ENCODE measurements at places on chromosomes 16 and 17.

DNA sequence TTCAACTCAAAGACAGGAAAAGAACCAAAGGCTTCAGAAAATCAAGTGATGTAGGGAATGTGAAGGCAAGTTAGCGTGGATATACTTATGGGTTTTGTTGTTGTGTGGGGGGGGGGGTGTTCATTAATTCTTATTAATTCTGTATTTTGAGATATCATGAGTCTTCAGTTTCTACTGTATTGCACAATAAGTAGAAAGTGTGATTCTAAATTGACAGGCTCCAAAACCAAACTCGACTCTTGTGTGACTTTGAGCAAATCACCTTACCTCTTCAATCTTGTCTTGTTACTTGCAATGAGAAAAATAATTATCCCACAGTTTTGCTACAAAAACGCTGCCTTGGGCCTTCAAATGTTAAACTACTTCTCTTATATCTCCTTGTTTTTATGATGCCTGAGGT, 453.9 kb upstream of the GOT2 start:
- no peak for DNase-seq

- DNase-seq, result no peak
These were observed 15.7 kb upstream of the XYLT2 start for GRCh38 chr17:50330151-50330775.

GRCh38 chr16:84397090-84397489, 28.8 kb downstream of the ATP2C2 start:
- no peak for DNase-seq

DNA sequence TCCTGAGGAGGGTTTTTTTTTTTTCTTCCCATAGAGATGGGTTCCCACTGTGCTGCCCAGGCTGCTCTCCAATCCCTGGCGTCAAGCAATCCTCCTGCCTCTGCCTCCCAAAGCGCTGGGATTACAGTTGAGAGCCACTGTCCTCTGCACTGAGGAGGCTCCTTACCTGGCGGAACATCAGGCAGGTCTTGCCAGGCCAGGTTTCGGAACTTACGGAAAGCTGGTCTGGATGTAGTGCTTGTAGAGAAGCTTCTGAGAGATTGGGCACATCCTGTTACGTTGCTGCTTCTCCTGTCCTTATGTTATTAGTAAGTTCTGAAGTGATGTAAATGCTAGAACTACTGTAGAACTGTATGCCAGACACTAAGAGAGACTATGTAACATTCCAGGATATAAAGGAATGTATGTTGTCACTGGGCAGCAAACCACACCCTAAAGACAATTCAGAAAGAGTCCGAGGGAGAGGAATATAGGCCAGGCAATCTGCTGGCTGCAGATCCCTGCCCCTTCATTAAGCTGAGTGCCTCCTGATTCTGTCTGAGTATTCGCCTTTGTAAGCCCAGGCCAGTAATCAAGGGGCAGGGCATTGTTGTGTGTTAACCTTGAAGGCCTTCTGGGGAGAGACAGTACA, 21.1 kb downstream of the ETV4 start:
- DNase-seq, result no peak

GRCh38 chr17:5344914-5345313, 62.8 kb downstream of the RABEP1 start:
- DNase-seq, result no peak

GRCh38 chr17:81229666-81229920, 6.8 kb upstream of the CEP131 start:
- no peak for DNase-seq

DNA sequence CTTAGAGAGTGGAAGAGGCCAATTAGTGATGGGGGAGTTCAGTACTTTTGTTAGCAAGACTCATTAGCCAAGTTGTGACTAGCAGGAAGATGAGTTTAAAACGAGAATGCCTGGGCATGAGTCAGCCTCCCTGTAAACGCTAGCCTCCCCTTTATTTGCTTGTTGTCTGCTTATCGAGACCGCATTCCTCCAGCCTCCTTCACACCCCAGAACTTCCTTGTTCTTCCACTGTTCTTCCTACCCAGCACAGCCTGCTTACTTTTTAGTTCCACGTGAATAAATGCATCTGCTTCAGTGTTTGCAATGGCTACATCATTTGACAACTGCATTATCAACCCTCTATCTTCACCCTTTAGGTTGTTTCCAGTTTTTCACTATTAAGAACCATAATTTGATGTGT, 20.2 kb upstream of the OR3A1 start:
- no peak for DNase-seq

- DNase-seq, result no peak
These were observed 6.6 kb upstream of the LIMD2 start for GRCh38 chr17:63706336-63707082.

GRCh38 chr17:47280072-47280811, 26.6 kb downstream of the ITGB3 start:
- no peak for DNase-seq

DNA sequence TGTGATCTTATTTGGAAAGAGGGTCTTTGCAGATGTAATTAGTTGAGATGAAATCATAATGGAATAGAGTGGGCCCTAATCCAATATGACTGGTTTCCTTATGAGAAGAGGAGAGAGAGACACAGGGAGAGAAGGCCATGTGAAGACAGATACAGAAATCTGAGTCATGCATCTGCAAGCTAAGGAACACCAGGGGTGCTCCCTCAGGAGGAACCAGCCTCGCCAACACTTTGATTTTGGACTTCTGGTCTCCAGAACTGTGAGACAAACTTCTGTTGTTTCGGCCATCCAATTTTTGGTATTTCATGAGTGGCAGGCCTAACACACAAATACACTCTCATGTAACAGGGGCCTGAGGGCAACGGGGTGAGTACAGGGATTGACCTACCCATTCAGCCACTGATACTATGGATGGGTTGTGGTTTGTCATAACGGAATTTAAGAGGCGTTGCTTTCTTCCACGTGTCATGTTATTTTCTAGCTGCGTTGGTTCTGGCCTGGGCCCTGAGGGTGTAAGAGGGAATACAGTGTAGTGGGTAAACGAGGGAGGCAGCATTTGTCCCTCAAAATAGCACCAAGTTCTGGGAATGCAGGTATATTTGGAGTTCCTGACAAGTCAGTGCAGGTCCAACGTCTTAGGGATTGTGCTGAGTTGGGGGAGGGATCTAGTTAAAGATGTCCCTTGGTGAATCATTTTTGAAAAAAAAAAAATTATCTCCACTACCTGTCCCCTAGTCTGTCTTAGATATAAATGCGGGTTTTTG, 17.7 kb downstream of the PLCG2 start:
- no peak for DNase-seq

DNA sequence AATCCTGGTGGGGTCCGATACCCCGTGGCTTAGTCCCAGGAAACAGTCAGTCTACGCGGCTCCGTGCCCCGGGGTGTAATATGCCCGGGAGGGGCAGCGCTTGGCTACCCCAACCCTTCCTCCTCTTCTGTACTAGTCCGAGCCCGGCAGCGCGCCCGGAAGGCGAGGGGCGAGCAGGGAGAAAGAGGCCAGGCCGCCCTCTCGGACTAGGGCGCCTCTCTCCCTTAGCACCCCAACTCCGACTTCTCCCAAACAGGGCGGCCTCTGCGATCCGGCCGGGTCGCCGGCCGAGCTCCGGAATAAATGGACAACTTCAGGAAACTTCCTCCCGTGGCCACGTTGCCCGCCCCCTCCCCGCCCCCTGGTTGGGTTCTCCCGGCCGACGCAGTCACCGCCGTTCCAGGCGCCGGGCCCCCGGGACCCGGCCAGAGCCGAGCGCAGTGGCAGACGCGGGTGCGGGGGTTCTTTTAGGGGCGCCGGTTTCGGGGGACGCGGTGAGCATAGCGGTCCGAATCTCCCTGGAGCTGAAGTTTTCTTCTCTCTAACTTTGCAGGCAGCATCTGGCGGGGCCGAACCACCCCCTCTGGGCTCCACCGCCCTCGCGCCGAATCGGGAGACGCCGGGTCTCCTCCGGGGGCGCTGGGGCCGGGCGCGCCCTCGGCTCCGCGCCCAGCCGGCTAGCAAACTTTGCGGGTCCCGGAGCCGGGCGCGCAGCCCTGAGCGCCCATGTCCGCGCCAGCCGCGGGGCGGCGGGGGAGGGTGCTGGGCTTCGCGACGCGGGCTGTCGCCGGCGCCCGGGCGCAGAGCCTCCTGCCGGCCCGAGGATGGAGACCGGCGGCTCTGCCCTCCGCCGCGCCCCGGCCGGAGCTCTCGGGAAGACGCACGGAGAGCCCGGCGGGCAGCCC, at the start of gene SDK2:
Gene SDK2, minus strand, starts transcription at position 301 of the 905 bp plus-strand sequence. CDS start 357 bp downstream, outside the sequence.
- DNase-seq, result peak; percentile 22

DNA sequence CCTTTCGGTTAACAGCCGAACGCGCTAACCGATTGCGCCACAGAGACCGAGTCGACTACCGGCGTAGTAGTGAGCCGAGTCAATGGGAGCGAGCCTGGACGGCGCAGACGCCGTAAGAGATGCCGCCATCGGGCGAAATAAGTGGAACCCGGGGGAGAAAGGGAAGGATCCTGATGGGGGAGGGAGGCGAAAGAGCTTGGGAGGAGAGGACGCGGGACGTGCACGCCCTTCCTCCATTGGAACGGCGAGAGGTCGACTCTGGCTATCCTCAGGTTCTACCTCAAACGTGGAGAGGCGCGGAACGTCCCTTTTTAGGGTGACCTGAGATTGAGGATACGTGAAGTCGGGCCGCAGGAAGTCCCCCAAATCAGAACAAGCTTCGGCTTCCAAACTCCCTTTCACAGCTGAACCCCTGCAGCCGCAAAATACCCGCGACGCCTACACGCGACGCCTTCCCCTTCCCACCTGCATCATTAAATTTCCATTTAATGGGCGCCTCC, 683 bp upstream of the PSMB3 start:
- peak; percentile 92 for DNase-seq

DNA sequence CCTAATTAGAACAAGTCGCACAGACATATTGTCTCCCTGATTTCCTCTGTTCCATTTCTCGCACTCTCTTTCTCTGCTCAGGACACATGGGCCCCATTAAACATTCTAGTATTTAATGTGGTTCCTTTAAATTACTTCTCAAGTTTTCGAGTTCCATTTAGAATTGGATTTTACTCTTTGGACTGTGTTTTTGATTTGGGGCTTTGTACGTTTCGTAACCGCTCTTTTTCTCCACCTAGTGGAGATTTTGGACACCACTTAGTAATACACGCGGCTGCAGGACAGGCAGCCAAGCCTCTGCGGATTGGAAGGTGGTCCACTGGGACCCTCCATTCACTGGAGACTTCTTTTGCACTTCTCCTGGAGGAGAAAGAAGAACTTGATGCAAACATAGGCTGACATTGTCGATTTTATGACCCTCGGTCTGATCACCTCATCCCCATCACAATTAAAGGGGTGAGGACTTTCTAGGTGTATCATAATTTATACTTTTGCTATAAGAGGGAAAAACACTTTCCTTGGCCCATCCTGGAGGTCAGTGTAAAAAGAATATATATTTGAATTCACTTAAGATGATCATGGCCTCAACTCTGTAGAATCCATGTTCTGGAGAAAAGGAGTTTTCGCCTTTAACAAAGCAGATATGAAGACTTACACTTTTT, 85.7 kb downstream of the NOG start:
- DNase-seq, result peak; percentile 19

DNA sequence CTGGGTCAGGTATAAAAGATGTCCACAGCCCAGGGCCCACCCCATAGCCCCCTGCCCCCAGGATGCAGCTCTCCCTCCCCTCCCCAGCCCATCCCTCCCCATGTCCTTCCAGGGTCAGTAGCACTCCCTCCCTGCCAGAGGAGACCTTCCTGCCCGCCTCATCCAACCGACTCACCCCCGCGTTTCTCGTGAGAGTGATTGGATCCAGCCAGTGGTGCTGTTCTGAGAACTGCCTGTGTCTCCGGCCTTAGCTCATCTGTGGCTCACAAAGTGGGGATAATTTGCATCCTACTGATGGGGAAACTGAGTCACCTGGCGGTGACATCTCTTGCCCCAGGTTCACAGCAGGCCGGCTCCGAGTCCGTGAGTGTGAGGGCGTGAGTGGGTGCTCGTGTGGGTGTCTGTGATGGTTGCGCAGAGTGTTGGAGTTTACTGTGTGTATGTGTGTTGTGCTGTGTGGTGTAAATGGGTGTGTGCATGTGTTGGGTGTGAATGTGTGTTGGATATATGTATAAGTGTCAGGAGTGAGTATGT, 90.7 kb upstream of the GSE1 start:
- no peak for DNase-seq

- no peak for DNase-seq
These were observed 191.4 kb downstream of the SLC39A11 start for GRCh38 chr17:72901083-72901482.

DNA sequence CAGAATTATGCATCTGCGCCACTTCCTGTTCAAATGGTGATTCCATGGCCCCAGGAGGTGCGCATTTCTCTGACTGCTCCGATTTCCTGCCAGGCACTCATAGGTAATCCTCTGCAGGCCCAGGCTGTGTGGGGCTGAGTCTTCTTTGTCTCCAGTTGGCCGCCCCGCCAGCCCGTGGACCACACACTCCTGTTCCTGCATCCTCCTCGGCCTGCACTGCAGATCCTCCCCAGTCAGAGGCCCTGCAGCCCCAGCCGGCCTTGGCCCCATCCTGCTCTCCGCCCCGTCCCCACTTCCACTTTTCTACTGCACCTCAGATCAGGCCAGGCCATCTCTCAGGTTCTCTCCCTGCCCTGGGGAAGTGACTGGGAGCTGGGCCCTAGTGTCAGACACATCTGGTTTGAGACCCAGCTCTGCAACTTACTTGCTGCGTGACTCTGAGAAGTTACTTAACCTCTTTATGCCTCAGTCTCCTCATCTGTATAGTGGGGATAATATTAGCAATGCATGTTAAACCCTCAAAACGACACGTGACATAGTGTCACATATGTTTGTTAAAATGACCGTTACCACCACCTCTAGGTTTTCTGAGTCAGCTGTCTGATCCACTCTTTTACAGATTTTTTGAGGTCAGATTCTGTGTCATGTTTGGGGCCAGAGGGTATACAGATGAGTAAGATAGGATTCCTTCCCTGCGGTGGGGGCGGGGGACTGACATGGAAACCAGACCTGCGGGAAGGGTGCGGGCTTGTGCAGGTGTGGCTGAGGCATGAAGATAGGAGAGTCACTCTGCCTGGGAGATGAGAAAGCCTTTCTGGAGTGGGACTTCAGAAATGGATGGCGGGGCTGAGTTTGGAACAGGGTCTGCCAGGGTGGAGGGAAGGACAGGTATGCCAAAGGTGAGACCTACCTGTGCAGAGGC, 12.8 kb downstream of the RAB11FIP4 start:
- no peak for DNase-seq

DNA sequence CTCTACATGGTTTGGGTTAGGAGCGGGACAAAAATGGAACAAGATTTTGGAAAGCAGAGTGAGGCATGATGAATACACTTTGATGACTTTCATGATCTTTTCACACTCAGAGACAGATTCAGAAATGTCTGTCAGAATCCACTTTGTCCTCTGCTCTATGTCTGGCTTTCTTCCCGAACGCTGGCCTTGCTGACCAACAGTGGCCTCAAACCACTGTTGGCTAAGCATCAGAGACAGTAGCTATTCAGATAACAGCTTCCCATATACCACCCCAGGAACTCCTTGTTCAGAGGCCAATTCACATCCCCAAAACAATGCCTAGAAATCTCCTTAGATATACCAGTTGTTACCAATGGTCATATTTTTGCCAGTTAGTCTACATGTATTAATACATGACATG, 40.9 kb downstream of the FBXL20 start:
- no peak for DNase-seq

- no peak for DNase-seq
These were observed 25.8 kb downstream of the ABCC1 start for GRCh38 chr16:15975172-15975571.
